ENCODE measurements at places on chromosomes 4 and X.
A peak's percentile ranks its signal among the peaks of the same experiment; 100 is the strongest.

- DNase-seq: peak; percentile 19
Measured at GRCh38 chrX:119273420-119274192, 37.5 kb downstream of the PGRMC1 start.

- DNase-seq: no peak
Measured at GRCh38 chrX:33336783-33337182, 125.4 kb upstream of the DMD start.

DNA sequence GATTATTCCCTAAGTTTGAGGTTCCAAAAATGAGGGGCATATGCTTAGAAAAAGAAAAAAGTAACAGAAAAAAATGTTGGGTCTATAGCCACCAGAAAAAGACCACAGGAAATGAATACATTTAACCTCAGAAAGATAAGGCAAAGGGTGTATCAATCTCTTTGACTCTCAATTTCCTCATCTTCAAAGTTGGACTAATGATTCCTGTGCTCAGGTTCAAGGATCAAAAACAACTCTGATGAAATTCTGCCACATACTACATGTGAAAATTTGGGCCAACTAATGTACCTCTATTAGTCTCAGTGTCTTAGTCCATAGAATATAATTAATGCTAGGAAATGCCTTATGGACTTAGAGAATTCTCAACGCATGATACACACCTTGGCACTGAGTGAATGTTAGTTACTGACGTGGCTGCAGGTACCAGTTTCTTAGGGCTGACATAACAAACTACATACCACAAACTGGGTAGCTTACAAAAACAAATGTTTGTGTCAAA is 257.7 kb downstream of the ANKRD50 start:
- no peak for DNase-seq

GRCh38 chrX:14356401-14356800 is 172.9 kb upstream of the GLRA2 start:
- no peak for DNase-seq

- DNase-seq: no peak
Measured at GRCh38 chr4:138953961-138954371, 61.6 kb upstream of the NOCT start.

DNA sequence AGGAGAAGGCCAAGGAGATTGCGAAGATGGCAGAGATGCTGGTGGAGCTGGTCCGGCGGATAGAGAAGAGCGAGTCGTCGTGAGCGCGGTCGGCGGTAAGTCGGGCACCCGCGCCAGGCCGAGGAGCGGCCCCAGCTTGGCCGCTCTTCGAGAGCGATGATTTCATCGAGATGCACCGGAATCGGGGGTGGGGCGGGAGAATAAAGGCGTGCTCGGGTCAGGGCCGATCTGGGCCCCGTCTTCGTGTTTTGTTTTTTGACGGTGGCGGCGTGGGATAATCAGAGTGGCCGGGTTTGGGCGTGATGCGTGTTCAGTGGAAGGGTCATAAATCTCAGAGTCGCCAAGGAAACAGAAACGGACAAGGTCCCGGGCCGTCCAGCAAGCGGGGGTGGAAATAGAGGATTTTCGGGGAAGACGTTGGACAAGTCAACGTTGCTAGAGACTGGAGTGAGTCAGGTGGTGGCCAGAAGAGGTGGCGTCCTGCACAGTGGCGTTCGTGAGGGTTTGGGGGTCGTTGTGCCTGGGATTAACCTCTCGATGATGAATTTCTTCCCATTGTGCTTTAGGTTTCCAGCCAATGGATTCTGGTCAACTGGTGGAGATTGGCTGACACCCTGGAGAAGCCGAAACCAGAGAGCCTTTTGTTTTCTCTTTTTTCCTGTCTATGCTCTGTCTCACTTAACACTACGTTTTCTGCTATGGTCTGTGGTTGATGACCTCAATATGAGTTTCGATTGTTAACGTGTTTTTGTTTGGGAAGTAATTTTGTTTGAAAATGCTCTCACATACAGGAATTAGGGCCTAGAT is 882 bp downstream of the MRFAP1 start:
- no peak for DNase-seq

DNA sequence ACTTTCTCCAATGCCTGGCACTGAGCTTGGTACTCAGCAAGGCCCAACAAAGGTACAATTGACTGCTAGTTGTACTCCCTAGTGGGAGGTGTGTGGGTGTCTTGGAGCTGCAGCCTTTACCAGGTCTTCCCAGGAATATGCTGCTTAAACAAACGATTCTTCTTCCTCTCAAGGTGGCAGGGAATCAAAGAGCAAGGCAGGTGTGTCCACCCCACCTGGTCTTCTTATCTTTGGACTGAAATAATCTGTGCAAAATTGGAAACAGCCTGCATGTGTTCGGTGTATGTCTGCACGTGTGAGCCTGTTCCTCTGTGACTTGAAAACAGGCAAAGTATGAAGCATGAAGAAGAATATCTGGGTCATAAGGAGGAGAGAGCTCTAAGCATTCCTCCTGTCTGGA is 235.3 kb downstream of the PTTG2 start:
- DNase-seq: no peak

GRCh38 chr4:154005171-154005520 is 216.3 kb upstream of the SFRP2 start:
- DNase-seq: no peak
